Eye (tissue), 1 donor: ENCODE measurements at places on chromosomes 11 and 22.
A peak's percentile ranks its signal among the peaks of the same experiment; 100 is the strongest.

GRCh38 chr11:35147235-35147634, 8.3 kb downstream of the CD44 start:
- DNase-seq: no peak

GRCh38 chr11:71582309-71582895, at the start of gene KRTAP5-11:
Gene KRTAP5-11, minus strand, starts transcription at chr11:71582875. Its CDS starts 38 bp downstream, at chr11:71582837.
- DNase-seq: no peak

DNA sequence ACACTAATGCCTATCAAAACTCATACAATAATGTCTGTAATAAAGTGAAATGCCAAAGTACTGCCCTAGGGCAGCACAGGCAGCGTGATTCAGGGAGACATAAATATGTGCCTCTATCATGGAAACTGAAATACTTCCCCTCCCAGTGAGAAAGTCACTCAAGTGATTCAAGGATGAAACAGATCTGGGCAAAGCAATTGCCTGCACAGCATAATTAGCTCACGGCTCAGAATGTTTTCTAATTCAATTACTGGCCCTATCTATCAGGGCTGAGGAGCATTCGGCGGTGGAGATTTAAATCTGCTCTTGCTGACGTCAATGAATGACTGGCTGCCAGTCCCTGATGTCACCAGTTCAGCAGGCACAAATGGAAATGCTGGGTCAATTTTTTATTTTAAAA, 27.7 kb upstream of the PPP2R1B start:
- peak; percentile 74 for DNase-seq

- peak; percentile 68 for DNase-seq
Measured at GRCh38 chr22:46044621-46045458, 67.9 kb upstream of the WNT7B start.

DNA sequence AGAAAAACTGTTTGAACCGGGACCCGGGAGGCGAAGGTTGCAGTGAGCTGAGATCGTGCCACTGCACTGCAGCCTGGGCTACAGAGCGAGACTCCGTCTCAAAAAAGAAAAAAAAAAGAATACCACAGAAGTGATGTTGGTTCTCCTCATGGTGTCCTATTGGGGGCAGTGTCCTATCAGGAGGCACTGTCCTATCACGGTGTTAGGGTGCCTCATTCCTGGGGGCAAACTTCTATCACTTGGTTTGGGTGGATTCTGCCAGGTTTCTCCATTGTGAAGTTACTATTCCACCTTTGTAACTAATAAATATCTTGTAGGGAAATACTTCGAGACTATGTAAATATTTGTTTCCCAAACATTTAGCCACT, 19.6 kb downstream of the PRR14L start:
- DNase-seq: no peak

DNA sequence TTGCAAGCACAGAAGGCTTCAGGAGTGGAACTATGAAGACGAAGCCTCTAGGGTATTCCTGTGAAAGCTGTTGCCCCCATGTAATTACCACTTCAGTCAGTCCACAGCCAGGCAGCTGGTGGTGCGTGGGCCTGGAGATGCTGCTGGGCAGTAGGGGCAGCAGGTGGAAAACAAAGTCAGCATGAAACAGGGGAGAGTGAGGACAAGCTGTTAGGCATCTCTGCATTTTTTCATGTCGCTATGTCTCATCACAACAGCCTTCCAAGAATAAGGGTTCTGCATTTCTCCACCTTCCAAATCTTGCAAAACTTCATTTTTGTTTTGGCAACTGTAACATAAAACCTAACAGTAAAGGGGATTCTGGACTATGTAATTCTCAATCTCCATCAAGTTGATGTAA, 757.5 kb downstream of the NELL1 start:
- DNase-seq: peak; percentile 25

DNA sequence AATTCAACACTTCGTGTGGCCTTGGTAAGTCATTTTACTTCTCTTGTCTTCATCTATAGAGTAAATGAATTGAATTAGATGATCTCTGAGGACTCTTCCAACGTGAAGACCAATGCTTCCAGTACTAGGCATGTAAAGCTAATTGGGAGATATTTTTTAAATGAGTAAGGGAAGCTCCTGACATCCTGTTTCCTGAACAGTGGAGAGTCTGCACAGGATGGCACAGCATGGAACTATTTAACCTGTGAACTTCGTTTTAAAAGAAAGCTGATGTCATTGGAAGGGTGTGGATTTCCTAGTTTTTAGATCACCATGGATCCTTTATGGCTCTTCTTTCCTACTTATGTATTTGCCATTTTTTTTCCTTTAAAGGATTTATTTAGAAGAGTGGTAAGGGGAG, 48.4 kb upstream of the HSD17B12 start:
- DNase-seq: no peak

DNA sequence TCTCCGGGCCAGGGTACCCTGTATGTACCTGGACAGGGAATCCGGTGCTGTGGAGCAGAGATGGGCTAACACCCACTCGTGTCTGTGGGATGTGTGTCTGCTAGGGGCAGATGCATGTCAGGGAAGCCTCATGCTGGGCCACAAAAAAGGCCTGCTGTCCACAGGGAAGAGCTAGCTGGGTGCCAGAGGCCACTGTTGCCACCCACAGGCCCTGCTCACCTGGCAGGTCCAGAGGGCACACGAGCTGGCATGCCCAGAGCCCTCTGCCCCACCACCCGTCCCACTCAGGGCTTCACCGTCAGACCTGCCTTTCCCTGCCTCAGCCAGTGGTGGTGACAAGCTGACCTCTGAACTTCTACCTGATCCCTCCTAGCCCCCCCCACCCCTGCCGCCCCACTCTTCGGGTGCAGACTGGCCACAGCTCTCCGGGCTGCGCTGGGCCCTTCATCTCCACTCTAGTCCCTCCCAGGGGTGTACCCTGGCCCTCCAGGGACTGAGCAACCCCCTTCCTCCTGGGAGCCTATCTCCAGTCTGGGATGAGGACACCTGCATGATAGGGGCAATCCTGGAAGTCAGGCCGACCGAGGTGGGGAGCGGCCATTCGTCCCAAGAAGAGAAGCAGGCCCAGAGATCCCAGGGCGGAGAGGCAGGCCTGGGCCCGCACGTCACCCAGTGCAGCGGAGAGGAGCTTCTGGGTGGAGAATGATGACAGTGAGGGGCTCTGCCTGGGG, 1.4 kb downstream of the SLC25A22 start:
- no peak for DNase-seq
